ENCODE measurements at places on chromosomes 7 and 10.

DNA sequence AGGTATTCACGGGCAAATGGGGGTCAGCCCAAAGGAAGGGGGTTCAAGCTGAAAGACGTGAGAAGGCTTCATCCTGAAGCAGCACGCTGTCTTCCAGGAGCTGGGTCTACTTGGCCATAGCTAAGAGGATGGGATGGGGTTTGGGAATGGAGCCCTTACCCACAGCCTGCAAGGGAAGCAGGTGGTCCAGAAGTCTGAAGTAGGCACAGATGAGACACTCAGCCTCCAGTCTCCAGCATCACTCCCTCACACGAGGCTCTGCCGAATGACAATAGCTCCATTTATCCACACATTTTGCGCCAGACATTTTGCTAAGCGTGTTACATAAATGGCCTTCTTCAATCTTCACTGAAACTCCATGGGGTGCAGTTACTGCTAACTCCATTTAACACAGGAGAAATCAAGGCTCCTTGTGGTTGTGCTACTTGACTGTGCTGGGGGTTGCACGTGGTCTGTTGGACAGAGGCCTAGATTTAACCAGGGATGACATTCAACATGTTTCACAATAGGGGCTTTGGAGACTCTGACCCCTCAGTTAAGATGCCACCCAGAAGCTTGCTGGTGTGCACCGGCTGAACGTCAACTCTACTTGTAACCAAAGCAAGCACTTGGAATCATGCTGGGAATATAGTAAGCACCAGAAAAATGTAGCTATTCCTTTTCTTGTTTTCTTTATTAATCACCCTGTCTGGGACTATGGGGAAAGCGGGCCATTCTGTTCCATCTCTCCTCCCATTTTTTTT, 85.3 kb downstream of the FAM241B start:
- DNase-seq, result peak; percentile 32

DNA sequence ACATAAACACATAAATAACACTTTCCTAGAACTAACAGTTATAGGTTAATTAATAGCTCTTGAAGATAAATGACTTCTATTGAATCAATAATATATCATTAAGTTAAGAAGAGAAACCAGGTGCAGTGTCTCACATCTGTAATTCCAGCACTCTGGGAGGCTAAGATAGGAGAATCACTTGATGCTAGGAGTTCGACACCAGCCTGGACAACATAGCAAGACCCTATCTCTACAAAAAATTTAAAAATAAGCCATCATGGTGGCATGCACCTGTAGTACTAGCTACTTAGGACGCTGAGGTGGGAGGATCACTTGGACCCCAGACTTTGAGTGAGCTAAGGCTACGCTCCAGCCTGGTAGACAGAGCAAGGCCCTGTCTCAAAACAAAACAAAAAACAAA, 38.8 kb downstream of the AKR1D1 start:
- DNase-seq, result no peak

GRCh38 chr10:97866524-97867219, 17.0 kb downstream of the GOLGA7B start:
- DNase-seq, result no peak

GRCh38 chr10:34364253-34365037, 450.7 kb downstream of the PARD3 start:
- no peak for DNase-seq

- DNase-seq, result no peak
Measured at GRCh38 chr7:88395715-88396114, 89.0 kb upstream of the STEAP4 start.

- DNase-seq, result no peak
Measured at GRCh38 chr10:93106631-93107072, 33.0 kb downstream of the CYP26A1 start.

GRCh38 chr10:62790019-62790555, 14.4 kb upstream of the ADO start:
- no peak for DNase-seq

- DNase-seq, result no peak
Measured at GRCh38 chr7:100215895-100216294, 3.9 kb upstream of the PVRIG start.

GRCh38 chr10:422241-422640, 267.2 kb downstream of the DIP2C start:
- DNase-seq, result no peak

DNA sequence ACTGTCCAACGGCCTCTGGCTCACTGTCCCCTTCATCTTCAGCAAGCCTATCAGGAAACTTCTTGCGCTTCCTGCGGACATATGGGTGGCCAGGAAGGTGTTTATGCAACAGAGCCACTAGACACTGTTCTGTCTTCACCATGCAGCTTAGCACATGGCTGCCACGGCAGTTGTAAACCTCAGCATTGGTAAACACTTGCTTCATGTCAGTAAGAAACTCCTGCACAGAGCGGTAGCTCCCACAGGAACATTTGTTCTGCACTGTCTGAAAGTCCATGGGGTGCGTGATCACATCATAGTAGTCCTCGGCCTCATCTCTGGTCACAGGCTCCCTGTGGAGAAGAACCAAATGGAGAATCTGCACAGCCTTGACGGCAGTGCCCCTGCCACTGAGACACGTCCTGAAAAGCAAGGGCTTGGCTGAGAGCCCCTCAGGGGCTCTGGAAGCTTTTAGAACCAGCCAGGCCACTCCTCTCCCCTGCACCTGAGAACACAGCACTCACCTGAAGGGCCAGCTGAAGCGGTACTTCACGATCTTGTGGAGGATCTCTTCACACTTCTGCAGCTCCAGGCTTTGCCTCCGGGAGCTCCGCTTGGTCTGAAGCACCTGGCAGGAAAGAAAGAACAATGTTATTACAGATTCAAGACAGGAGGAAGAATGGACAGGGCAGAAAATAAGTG, 8.8 kb downstream of the FZD9 start:
- no peak for DNase-seq

GRCh38 chr7:2645274-2645868, 13.6 kb downstream of the TTYH3 start:
- DNase-seq, result no peak

- no peak for DNase-seq
Measured at GRCh38 chr7:73606801-73607691, 17.3 kb downstream of the MLXIPL start.

DNA sequence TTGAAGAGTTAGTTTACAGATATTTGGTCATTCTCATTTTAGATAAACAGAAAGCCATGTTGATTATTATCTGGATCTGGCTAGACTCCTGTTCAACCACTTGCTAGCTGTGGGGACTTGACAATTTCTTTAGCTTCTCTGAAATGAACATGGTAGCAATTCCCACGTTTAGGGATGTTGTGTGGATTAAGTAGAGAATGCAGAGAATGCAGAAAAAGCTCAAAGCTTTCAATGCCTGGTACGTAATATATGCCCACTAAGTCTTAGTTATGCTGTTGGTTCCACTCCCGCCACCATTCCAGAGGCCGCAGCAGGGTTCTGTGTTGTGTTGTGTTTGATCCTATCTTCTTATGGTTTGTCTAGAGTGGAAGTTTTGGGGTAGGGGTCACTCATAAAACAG, 39.2 kb upstream of the RPA3 start:
- no peak for DNase-seq

DNA sequence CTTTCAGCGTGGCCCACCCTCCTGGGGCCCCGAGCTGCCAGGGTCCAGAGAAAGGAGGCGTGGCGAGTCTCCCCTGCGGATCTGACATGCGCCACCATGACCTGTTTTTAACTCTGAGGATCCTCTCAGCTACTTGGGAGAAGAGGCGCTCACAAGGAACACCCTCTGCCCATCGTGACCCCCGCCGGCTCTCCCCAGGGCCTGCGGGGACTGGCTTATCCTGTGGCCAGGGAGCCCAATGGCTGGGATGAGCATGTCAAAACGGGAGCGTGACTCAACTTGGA, 93.7 kb downstream of the EBF3 start:
- DNase-seq, result no peak

DNA sequence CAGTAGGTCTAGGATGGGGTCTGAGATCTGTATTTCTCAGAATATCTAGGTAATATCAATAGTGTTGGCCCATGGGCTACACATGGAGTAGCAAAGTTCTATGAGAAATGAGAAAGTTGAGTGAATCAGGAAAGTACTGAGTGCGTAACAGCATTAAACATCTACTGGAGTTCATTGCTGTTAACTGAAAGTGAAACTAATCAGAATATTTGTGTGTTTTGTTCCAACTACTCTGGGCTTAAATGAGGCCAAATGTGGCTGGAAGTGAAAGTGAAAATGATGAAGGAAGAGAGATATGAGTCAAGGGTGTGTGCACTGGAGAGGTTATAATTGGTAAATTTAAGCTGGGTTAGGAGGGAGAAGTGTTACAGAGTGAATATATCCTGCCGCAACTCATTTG, 46.5 kb downstream of the TMEM106B start:
- no peak for DNase-seq

DNA sequence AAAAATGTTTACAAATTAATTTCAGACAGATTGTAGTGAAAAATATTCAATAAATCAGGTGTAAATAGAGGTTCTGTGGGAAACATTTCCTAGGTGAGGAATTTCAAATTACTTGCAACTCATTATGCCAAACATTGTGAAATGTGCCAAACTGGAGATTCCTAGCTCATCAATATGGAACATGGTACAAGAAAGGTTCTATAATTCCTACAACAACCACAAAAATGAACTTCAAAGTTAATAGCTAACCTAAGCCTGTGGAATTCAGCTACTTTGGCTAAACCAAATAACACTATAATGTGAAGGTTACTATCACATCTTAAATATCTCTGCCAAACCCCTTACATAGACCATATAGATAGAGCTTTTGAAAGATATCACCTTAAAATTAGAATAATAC, 223.3 kb upstream of the HGF start:
- no peak for DNase-seq

DNA sequence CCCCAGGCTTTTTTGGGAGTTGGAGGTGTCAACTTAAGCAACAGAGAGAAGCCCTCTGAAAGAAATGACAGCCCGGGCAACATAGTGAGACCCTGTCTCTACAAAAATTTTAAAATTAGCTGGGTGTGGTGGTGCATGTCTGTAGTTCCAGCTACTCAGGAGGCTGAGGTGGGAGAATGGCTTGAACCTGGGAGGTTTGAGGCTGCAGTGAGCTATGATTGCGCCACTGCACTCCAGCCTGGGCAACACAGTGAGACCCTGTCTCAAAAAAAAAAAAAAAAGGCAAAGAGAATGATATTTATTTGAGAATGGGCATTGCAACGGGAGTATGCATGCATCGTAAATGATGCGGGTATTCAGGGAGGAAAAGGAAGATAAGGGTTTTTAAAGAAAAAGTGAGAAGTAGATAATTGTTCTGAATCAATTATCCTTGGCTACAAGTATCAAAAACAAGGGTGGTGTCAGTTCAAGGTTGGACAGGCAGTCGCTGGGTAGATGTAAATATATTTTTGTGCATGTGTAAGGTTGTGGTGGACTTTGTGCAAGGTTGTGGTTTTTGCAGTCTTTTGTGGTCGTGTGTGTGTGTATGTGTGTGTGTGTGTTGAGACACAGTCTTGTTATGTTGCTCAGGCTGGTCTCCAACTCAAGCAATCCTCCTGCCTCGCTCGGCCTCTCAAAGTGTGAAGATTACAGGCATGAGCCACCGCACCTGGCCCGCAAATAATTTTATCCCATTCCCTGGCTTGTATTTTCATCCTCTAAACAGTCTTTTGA, 65.6 kb downstream of the COL26A1 start:
- DNase-seq, result no peak

- no peak for DNase-seq
Measured at GRCh38 chr10:38600146-38600545, 506.0 kb downstream of the ZNF37A start.

- no peak for DNase-seq
Measured at GRCh38 chr10:18333621-18334020, 193.4 kb downstream of the CACNB2 start.

- no peak for DNase-seq
Measured at GRCh38 chr7:876972-877311, 588 bp downstream of the GET4 start.

DNA sequence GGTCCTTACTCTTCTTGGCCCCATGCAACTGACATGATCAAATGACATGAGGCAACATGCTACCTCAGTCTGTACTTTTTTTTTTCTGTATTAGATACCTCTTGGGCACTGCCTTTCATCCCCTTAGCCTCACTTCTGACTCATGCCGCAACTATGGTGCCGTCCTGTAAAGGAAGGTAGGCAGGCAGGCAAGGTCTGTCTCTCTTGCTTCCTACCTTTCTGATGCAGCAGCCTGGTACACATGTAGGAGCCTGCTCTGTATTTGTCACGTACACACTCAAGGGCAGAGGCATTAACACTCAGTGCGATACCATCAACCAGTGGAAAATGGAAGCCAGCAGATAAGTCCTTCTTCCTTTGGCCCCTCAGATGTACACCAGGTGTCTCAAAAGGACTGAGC, 146.7 kb downstream of the ATE1 start:
- no peak for DNase-seq

DNA sequence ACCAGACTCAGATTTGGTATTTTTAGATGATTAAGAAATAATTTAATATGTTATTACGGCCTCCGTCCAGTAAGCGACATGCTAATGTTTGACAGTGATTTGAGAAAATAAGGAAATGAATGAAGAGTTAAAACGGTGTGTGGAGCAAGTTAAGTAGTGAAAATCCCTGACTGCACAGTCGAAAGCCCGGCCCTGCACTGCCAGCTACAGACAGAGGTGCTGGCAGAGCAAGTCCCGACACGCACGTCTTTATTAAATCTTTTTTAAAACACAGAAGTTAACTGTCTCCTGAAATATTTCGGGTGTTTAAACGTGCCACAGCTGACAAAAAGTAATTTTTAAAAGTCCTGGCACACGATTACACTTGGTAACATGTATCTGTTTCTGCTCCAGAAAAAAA, 293.4 kb upstream of the RNF32 start:
- DNase-seq, result no peak

GRCh38 chr10:34181553-34182300, 633.4 kb downstream of the PARD3 start:
- DNase-seq, result no peak

GRCh38 chr10:15346440-15347141, 24.5 kb downstream of the FAM171A1 start:
- no peak for DNase-seq

GRCh38 chr7:98613601-98614425, 3.3 kb upstream of the NPTX2 start:
- DNase-seq, result peak; percentile 11

DNA sequence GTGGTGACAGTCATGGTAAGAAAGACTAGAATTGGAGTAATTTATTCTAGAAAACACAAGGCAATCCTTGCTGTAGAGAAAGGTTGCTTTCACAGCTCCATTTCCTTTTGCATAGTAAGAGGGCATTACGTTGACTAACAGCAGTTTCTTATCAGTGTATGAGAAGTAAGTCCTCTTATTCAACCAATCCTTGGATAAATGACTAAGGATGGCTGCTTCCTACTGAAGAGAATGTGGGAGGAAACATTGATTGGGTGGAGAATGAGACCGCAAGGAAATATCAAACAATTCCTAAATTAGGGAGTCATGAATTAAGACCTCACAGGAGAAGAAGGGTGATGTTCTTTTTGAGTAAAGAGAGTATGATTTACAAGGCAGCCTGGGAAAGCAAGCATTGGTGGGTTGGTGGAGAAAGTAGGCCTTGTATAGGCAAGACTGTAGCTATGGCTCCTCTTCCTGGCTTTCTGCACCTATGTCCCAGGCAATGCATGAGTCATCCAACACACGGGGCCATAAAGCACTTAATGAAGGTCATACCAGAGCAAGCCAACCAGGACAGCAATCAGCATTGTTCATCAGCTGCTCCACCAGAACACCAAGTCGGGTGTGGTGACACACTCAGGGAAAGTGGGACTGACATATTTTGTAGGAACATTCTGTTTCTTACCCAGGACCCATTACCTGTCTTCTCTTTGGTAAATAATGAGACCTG, 5.6 kb downstream of the MGAM start:
- no peak for DNase-seq
